ENCODE measurements at places on chromosomes 12 and 14.
A peak's percentile ranks its signal among the peaks of the same experiment; 100 is the strongest.

DNA sequence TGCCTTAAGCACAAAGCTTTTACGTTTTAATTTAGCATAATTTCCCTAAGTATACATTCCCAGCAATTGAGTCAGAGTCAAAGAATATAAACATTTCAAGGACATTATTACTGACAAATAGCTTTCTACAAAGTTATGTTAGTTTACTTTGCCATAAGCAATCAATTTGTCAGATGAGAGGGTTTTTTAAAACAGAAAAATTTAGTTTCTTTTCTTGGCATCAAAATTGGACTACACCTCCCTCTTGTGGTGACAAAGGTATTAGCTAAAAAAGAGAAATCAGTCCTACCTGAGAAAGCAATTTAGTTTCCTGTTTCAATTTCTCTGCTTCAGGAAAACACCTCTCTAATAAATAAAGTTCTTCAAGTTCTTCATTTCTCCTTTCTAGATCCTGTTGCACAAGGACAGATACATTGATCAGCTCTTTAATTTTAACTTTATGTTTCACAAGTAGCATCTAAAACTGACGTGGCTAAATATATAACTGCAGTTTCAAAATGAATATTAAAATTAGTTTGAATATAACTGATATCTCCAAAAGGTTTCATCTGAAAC is 39.9 kb downstream of the DNAI7 start:
- DNase-seq: peak; percentile 14

- DNase-seq: no peak
Observed at GRCh38 chr14:68451696-68452373, 341.0 kb downstream of the ZFP36L1 start.

- no peak for DNase-seq
Observed at GRCh38 chr14:105500726-105501101, 9.7 kb downstream of the TEDC1 start.

DNA sequence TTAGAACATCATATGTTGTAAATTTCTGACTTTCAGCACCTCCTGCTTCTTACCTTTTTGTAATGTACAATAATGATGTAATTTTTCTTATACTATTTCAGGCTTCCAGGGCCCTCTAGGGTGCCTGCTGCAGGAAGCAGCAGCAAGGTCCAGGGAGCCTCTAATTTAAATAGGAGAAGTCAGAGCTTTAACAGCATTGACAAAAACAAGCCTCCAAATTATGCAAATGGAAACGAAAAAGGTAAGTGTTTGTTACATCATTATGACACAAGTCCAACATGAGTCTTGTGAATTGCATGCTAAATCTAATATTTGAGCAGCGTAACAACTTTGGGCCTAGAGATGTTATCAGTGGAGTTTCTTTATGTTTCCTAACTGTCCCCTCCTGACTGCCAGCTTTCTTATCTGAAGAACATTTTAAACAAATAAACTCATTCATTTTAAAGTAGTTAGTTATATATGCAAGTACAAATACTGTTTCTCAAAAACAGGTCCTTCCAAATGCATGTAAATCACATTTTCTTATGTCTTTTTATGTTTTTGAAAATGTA is 167.6 kb downstream of the NAV3 start:
- DNase-seq: no peak
